MG63 (cell line): ENCODE measurements at places on chromosomes 11 and 22. TPM values are rescaled to one million over a fixed set of nuclear protein-coding genes. Genes with fewer than 3 reads are reported as not detected.
A peak's percentile ranks its signal among the peaks of the same experiment; 100 is the strongest.

GRCh38 chr11:70541176-70541575 is 142.8 kb downstream of the CTTN start:
- DNase-seq, result no peak

DNA sequence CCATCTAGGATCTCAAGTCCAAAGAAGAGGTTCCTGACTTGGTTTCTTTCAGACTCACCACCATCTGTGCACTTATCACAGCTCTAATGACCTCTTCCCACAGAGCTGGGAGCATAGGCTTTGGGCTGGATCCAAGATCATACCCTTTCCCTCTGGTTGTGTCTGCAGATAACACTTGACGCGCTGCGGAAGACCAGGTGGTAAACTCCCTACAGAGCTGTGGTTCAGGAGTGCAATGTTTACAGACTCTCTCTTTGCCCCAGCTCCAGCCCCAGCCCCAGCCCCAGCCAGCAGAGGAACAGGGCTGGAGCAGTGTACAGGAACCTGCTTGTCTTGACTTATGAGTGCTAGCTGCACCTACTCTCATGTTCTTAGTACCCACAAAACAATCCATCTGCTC is 274.4 kb upstream of the SYN3 start:
- no peak for DNase-seq

DNA sequence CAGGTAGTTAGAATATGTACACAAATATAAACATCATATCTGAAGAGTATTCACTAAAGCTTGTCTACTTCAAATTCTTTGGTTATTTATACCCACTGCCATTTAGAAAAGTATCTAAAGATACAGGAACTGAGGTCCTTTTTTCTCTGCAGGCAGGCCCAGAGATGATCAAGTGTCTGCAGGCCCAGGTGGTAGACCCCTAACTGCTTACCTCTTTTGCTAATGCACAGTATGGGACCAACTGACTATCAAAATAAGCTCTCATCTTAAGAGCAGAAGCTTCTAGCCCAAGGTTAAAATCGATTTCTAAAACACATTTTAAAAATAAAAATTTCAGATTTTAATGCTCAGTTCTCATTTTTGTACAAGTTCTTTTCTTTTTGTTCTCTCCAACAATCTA is 81.5 kb downstream of the APOL5 start:
- no peak for DNase-seq

DNA sequence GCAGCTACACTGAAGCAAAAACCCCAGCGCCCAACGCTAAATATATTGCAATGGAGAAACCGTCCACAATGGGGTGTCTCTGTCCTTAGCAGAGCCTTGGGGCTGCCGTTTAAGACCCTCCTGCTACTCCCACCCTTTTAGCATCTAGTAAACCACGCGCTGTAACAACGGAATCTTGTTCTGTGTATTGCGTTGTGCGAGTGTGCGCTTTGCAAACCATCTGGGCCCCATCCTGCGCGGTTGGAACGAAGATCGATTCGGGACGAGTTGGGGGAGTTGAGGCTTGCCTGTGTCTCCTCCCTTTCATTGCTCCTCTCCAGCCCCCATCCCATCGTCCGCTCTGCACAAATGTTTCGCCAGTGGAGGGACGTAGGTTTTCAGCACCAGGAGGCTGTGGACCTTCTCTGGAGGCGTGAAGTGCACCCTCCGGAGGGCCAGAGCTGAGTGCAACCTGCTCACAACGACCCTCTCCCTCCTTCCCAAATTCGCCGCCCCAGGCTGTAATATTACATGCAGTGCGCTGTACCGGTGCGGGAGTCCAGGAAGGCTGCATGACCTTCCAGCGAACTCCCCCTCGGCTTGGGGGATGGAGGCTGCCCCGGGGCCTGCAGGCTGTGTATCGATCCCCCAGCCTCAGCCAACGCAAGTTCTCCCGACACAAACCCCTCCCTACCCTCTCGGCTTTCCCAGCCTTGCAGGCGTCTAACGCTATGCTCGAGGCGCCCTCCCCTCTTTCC is 1.6 kb upstream of the KMT2A start:
- peak; percentile 35 for DNase-seq

GRCh38 chr11:1638344-1638743 is 8.8 kb downstream of the KRTAP5-5 start:
- no peak for DNase-seq

- DNase-seq, result peak; percentile 93
These were observed 73.4 kb downstream of the WNT7B start for GRCh38 chr22:45903355-45904135.

GRCh38 chr11:36240801-36241200 is 48.4 kb downstream of the COMMD9 start:
- DNase-seq, result no peak

GRCh38 chr11:3162410-3163240 is 2.5 kb downstream of the OSBPL5 start:
- DNase-seq, result no peak

DNA sequence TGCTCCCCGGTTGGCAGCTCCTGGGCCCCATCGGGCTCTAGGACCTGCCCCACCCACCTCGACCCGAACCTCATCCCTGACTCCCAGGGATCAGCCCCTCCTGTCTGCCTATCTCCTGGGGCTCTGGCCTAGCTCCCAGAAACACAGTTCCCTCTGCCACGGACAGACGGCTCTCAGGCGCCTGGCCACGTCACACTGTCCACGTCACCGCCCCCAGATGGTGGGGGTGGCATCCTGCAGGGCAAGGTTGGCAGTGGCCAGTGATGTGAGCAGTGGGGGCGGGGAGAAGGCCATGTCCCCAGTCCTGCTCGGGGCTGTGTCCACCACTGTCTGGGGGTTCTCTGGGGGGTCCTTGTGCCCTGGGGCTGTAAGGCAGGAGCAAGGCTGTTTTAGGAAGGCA is 29.2 kb downstream of the SYT7 start:
- DNase-seq, result peak; percentile 72

- peak; percentile 79 for DNase-seq
These were observed 18.6 kb upstream of the SCN2B start for GRCh38 chr11:118194835-118195627.

DNA sequence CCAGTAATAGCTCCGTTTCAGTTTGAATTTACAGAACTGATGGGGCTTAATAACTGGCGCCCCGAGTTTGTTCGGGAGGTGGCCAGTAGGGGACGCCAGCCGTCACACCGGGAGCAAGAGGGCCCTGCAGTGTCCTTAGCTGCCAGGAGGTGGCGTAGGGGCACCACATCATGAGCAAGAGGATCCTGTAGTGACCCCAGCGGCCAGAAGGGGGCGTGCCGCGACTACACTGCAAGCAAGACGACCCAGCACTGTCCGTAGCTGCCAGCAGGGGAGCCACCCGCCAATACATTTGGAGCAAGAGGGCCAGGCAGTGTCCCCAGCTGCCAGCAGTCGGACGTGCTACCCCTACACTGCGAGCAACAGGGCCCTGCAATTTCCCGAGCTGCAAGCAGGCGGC is 663.7 kb upstream of the B3GAT1 start:
- DNase-seq, result peak; percentile 79

DNA sequence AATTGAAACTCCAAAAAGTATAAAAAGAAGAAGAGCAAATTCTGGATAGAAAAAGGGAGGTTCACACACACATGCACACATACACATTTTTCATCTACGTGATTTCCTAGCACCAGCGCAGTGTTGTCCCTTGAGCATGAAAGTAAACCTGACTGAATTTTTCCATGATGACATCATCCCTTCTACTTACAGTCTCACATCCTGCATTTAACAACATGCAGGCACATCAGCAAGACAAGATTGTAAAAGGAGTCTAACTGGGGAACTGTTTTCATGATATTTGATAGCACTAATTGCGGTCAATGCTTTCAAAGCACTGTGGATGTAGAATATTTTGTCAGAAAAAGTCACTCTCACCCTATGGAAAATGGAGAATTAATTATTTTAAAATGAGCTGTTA is 36.6 kb downstream of the GAS2 start:
- no peak for DNase-seq

- DNase-seq, result no peak
These were observed 80.4 kb upstream of the ZBED5 start for GRCh38 chr11:10938231-10938630.

DNA sequence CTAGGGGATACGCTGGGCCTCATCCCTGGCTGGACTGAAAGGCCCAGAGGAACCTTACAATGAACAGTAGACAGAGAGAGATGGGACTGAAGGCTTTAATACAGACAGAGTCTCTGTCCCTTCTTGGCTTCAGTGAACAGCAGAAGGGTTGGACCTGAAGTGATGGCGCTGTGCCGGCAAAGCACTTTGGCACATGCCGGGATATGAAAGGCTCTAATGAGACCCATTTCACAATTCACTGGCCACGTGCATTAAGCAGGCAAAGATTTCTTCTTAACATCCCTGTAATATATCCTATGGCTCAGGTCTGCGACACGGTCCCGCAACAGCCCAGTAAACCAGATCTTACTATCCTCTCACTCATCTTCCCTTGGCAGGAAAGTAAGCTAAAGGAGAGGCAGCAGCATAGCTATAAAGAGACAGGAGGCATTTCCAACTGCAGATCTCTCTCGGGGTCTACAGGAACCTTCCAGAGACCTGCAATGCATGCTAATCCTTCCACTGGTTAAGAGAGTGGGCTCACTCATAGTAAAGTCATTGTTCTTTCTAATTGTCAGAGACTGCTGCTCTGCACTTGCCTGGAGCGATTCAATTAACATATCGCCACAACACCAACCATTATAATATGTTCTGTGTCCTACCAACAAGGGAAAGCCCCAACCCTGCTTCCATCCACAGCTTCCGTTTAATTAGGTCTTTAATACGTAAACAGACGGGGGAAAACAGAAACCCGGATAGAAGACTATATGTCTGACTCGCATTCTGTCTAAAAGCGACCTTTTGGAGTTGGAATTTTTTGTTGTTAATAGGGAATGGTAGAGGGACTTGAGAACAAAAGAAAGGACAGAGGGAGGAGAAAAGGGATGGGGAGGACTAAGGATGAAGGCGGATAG is 1179.0 kb downstream of the LRRC4C start:
- DNase-seq, result no peak

DNA sequence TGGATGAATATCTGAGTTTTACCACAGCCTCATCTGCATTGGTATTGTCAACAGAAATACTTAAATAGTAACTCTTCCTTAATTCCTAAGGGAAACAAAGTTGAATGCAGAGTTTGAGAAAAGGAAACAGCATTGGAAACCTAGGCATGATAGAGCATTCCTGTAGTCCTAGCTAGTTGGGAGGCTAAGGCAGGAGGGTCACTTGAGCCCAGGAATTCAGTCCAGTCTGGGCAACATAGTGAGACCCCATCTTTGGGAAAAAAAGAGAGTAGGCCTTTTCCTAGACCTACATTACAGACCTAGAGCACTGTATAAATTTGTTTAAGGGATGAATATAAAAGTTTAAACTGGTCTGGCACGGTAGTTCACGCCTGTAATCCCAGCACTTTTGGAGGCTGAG is 13.4 kb downstream of the PAFAH1B2 start:
- no peak for DNase-seq

- peak; percentile 35 for DNase-seq
These were observed 67.9 kb upstream of the WNT7B start for GRCh38 chr22:46044621-46045458.

- no peak for DNase-seq
These were observed 36.9 kb downstream of the ARFGAP3 start for GRCh38 chr22:42820045-42820763.

- DNase-seq, result no peak
These were observed 65.0 kb upstream of the HORMAD2 start for GRCh38 chr22:30015229-30015797.

- no peak for DNase-seq
These were observed 5.6 kb upstream of the CD59 start for GRCh38 chr11:33741806-33742205.

GRCh38 chr11:9069862-9070470 is 21.4 kb downstream of the SCUBE2 start:
- no peak for DNase-seq

- DNase-seq, result no peak
These were observed 189.5 kb downstream of the DDX10 start for GRCh38 chr11:108854346-108854745.

DNA sequence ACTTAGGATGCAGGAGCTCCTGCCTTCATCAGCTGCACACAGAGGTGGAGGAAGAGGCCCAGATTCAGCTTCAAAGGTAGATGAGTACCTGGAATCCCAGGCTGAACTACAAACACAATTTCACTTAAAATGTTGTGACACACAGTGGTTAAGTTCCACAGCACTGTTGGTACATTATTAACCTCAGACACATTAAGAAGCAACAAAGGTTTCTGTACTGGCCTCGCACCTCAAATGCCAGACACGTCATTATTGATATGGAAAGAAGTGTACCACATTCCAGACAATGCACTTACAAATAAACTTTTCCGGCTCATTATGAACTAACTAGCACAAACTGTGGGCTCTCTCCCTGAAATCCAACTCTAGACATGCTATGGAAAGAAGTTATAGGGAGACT is 34.6 kb downstream of the PRDM10 start:
- DNase-seq, result no peak

RTN4RL2 gene
- total RNA-seq, result 0.03 and 1.6 TPM in 2 replicates

DKK3 gene
- total RNA-seq, result 228 and 269 TPM in 2 replicates

DDIAS gene
- total RNA-seq, result 9.2 and 10.3 TPM in 2 replicates

C11orf86 gene
- 0.59 TPM in 1 of 2 replicates, not detected in the other for total RNA-seq

TP53I11 gene
- 25.3 and 43.3 TPM in 2 replicates for total RNA-seq

FGF4 gene
- total RNA-seq, result not detected in 2 replicates

CCDC15 gene
- 1.5 and 3.9 TPM in 2 replicates for total RNA-seq

ZBTB3 gene
- total RNA-seq, result 8.5 and 19.1 TPM in 2 replicates
